ENCODE measurements at places on chromosomes 12 and 14. TPM values are rescaled to one million over a fixed set of nuclear protein-coding genes. Genes with fewer than 3 reads are reported as not detected.

Gene PSMC6
- total RNA-seq, result 78.3 TPM

Gene KRT7
- 1,051 TPM for total RNA-seq

Gene OVCH1
- total RNA-seq, result 0.64 TPM

Gene SLC8B1
- total RNA-seq, result 35.4 TPM

Gene SMIM41
- 1.3 TPM for total RNA-seq

- DNase-seq, result no peak
Measured at GRCh38 chr12:6644903-6645302, 2.3 kb downstream of the ACRBP start.

- DNase-seq, result no peak
Measured at GRCh38 chr12:114174326-114174725, 208.2 kb upstream of the RBM19 start.

DNA sequence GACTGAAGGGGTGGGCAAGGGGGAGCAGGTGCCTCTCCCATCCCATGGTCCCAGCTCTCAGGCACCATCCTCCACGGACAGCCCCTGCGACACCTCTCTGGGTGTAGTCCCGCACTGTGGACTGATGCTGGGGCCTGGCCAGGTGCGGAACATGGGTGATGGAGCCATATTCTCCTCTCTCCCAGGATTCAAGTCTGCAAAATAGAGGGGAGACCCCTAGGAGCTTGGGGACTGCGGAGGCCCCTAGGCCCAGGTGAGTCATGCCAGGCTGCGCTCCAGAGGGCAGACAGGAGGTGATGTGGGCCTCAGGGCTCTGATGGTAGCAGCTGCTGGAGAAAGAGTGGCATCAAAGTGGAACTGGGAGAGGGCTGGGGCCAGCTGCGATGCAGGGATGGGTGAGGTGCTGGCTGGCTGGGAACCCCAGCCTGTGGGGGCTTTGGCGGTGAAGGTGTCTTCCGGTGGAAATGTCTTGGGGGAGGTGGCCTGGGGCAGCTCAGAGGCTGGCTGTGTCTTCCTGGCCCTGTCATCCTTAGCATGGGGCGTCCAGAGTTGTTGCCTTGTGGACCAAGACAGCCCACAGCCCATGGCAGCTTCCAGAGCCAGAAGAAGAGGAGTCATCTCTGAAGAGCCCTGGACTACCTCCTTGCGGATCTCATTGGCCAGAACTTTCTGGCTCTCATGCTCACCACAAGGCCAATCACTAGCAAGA lies 149.1 kb downstream of the KIF26A start:
- DNase-seq, result no peak

- no peak for DNase-seq
Measured at GRCh38 chr12:108418164-108418890, 79.2 kb upstream of the CMKLR1 start.

DNA sequence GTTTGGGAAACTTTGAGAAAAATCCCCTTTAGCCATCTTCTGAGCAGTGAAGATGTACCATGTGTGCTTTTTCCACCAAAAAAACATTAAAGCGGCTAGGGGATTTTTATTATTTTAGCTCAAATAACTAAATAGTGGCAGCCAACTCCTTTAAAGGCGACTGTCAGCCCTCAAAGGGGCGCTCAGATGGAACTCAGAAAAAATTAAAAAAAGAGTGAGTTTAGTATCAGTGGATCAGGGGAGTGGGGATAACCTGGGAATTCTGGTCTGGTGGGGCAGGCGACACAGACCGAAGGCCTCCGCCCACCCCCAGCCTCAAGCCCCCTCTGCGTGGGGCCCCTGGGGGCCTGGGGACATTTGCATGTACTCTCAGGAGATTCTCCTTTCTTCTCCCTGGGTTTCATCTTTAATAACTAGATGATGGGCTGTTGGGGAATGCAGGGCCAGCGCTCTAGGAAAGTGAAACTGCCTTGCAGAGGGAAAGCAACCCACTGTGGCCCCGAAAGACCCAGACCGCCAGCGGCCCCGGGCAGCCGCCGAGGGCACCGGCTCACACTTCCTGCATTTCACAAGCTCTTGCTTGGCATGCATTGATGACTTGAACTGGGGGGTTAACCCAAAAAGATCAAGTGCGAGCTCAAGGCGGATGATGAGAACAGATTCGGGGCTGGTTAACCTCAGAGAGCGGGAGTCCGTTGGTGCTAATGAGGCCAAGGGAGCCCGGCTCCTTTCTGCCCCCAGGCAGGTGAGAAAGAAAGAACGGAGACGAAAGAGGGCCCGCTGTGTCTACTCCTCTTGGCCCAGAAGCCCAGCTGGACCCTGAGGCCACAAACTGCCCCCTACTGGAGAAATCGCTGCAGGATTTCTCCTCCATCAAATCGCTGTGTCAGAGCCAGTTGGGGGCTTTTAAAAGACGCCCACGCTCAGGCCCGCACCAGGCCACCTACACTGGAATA lies 7.3 kb upstream of the BATF start:
- no peak for DNase-seq

GRCh38 chr12:57654042-57654441 lies 21.0 kb upstream of the B4GALNT1 start:
- DNase-seq, result no peak

GRCh38 chr12:63294327-63294632 lies 143.3 kb upstream of the AVPR1A start:
- DNase-seq, result no peak

DNA sequence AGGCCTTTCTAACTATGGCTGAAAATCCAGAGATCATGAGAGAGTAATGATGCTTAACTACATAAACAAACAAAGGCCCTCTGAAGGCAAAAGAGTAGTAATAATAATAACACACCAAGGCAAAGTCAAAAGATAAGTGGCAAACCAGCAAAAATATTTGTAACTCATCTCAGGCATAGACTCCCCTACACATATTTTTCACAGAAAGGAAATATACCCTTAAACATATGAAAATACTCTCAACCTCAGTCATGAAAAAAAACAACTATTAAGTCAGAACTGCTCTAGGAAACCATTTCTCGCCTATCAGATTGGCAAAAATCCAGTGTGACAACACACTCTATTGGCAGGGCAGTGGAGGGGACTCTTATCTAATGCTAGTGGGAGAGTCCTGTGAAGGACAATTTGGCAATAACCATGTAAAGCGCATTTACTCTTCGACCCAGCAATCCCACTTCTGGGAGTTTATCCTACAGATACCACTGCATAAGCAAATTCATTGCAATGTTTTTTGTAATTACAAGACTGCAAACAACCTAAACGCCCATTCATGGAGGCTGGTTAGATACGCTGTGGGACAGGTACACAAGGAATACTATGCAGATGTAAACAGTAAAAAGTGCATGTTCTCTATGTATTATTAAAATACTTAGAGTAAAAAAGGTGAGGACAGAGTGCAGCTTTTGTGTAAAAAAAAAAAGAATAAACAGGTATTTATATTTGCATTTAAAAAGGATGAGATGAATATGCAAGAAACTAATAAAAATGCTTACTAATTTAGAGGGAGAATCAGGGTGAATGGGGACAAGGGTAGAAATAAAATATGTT lies 26.0 kb upstream of the IL22 start:
- DNase-seq, result no peak

GRCh38 chr14:23076785-23077408 lies 18.0 kb downstream of the ACIN1 start:
- DNase-seq, result no peak

- no peak for DNase-seq
Measured at GRCh38 chr14:81315341-81315740, 84.8 kb downstream of the STON2 start.

DNA sequence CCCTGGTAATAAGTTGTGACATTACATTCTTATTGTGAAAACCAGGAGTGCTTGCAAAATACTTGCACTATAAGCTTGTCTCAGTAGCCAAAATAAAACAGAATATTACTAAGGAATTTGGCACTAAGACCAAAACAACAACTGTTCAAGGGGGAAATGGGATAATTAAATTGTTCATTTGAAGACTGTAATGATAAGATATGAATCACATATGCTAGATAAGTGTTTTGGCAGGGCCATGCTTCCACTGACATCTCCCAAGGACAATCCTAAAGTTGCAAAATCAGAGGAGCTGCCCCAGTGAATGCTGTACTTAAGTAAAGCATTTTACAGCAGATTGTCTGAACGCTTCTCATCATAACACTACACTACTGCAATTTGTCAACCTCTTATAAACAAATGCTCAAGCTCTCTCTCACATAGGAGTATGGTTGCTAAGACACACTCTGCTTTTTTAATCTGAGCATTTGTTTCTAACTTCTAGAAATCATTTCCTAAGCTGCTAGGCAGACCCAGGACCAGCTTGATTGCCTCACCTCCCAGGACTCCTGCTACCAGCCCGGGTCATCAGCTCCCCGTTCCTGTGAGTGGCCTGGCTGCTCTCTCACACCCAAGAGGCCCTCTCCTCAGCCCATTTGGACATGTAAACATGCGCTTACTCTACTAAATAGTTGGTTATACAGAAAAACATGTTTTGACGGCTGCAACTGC lies 191.5 kb downstream of the PAX9 start:
- no peak for DNase-seq

- DNase-seq, result no peak
Measured at GRCh38 chr12:88578276-88579160, 1.8 kb downstream of the KITLG start.

DNA sequence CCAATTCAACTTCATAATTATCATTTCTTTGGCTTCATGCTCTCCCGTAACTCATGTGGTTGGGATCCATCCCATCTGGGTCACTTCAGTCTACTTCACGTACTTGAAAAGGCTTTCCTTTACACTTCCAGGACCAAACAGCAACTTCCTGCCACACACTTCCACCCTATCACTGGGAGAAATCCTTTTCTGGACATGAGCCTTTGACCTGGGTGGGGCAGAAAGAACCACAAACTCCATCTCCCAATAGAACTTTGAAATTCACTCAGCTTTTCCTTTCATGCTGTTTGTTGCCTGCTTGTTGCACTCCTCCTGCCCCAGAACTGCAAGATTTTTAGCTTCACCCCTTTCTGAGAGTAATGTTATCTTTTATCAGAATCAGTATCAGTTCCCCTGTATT lies 18.4 kb upstream of the GALNT16 start:
- DNase-seq, result no peak

GRCh38 chr14:36222952-36223468 lies 46.5 kb upstream of the PTCSC3 start:
- no peak for DNase-seq

GRCh38 chr12:61250303-61250702 lies 1009.9 kb upstream of the USP15 start:
- no peak for DNase-seq

DNA sequence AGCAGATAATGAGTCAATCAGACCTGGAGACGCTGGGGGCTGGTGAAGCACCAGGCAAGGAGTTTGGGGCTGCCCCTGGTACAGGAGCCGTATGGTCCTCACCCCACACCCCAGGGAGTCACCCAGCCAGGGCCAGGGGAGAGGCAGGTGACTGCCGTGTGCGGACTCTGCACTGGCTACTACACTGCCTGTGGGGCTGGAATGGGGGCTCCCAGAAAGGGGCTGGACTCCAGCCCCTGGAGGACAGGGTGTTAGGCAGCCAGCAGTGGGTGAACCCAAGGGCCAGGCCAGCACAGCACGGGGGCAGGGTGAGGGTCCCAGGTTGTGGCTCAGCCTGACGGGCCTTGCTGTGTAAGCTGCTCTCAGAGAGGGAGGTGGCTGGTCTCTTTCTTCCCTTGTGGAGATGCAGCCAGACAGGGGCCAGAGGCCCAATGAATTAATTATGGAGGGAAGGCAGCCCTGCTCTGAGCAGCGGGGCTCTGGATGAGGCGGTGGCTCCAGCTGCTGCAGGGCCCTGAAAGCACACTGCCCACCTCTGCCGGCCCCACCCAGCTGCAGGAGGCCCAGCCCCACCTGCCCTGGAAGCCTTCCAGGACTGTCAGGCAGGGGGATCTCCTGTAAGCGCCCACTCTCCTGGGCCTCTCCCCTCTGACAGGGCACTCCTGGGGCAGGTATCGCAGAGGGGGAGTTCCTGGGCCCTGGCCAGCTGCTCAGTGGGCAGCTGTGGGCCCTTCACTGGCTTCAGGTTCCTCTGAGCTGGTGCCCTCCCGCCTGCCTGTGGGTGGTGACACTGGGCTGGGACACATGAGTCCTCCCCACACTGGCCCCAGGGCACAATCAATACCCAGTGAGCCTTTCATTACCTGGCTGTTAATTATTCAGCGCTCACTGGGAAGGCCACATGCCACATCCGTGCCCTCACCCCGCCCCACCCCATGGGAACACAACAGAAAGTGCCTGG lies 142.5 kb upstream of the C14orf180 start:
- no peak for DNase-seq

DNA sequence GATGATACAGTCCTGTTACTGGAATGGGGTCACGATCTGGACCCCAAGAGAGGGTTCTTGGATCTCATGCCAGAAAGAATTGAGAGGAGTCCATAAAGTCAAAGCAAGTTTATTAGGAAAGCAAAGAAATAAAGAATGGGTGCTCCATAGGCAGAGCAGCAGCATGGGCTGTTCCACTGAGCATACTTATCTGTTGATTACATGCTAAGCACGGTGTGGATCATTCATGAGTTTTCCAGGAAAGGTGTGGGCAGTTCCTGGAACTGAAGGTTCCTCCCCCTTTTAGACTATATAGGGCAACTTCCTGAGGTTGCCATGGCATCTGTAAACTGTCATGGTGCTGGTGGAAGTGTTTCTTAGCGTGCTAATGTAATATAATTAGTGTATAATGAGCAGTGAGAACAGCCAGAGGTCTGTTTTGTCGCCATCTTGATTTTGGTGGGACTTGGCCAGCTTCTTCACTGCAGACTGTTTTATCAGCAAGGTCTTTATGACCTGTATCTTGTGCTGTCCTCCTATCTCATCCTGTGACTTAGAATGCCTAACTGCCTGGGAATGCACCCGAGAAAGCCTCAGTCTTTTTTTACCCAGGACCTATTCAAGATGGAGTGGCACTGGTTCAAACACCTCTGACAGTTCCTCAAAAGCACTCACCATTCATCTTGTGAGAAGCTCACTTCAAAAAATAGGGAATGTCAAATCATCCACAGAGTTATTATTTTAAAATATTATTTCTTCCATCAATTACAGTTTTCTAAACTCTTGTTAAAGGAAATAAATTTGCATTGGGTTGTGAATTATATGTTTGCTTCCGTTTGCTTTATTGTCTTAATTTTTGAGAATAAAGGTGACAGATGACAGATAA lies 1358.8 kb upstream of the TMEM132C start:
- DNase-seq, result no peak

- DNase-seq, result no peak
Measured at GRCh38 chr14:61474015-61474414, 152.6 kb downstream of the PRKCH start.

DNA sequence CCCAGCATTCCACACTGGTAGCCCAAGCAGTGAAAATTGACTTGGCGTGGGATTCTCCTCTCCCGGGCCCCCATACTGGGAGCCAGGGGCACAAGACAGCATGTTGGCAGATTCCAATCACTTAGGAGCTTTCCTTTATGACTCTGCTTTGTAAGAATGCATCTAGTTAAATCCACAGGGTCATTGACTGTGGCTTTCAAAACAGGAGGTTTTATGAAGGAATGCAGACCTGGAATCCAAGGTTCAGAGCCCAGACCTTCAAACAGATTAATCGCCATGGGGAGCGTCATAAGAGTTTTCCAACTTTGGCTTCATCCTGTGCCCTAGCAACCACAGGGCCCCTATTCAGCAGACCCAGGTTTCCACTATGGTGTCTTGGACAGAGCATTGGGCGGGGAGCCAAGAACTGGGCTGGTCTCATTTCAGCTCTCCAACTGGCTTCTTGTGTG lies 76.4 kb upstream of the RMST start:
- no peak for DNase-seq

- DNase-seq, result no peak
Measured at GRCh38 chr12:70661466-70662161, 24.4 kb upstream of the PTPRB start.
